ENCODE measurements at places on chromosomes 12 and 14.

DNA sequence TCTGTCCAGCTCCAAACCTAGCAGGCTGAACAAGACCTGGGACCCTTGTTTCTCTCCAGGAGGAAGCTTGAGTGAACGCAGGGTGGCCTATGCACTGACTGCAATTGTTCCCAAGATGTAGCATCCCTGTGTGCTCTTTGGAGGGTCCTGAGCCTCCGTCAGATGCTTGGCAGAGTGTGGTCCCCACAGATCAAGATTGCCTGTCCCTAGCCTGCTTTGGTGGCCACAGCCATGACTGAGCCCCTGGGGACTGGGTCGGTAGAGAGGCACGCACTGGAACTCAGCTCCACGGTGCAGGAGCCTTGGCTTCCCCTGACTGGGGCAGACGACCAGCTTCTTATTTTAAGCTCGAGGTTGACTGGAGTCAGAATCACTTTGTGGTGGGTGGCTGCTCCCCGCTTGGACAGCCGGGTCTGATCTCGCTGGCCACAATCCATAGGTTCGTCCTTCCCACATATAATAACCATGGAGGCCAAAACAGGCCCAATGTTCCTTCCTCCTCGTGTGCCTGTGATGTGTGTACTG, 97.8 kb downstream of the LGMN start:
- no peak for DNase-seq

- DNase-seq, result no peak
These were observed 56.9 kb downstream of the TESC start for GRCh38 chr12:117042171-117042842.

DNA sequence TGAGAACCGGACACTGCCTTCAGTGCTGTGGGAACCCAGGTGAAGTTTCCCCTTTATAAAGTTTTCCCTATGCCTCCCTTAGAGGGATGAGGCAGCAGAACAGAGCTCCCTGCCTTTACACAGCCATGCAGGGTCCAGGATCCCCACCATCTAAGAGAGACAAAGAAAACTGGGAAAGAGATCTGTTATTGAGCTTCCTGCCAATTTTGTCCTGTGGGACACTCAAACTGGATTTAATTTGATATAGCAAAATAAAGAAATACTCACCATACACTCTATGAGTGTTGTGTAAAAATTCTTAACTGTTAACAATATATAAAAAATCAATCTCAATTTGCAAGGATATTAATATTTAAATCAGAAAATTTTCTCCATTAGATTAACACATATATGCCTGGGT, 69.9 kb downstream of the DRAM1 start:
- DNase-seq, result no peak

DNA sequence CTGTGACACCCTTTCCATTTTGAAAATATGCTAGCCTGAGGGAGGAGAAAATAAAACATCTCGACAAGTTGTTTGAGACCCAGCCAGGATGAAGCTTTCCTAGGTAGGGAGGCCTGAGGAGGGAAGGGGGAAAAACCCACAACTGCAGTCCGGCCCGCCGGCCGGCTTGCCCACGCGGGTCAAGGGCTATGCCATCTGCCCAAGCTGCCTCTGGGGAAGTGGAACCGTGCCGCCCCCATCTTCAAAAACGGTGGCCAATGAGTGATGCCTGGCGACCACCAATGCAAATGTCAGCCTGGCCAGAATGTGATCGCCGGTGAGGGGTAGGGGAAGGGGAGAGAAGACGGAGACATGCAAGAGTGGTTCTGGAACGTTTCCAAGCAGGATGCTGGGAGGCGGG, 263.5 kb upstream of the ALG10B start:
- DNase-seq, result no peak

GRCh38 chr14:87076146-87076545, 916.8 kb downstream of the GALC start:
- no peak for DNase-seq

DNA sequence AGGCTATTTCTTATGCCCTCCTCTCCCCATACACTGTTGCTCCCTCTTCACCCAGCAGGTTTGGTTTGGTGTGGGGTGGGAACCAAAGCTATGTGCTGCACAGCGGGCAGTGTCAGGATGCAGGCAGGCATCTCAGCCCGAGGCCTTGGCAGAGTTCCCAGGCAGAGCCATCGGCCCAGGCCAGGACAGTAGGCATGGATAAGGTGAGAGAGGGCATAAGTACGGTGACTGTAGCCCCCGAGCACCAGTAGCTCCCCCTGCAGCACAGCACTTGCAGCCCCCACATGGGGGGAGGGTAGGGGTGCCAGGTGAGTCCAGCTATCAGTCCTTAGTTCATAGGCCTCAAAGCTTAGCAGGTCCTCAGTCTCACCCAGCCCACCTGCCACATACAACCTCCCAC, 7.2 kb downstream of the KLHL33 start:
- DNase-seq, result no peak

GRCh38 chr14:102565959-102566358, 26.5 kb upstream of the RCOR1 start:
- no peak for DNase-seq

DNA sequence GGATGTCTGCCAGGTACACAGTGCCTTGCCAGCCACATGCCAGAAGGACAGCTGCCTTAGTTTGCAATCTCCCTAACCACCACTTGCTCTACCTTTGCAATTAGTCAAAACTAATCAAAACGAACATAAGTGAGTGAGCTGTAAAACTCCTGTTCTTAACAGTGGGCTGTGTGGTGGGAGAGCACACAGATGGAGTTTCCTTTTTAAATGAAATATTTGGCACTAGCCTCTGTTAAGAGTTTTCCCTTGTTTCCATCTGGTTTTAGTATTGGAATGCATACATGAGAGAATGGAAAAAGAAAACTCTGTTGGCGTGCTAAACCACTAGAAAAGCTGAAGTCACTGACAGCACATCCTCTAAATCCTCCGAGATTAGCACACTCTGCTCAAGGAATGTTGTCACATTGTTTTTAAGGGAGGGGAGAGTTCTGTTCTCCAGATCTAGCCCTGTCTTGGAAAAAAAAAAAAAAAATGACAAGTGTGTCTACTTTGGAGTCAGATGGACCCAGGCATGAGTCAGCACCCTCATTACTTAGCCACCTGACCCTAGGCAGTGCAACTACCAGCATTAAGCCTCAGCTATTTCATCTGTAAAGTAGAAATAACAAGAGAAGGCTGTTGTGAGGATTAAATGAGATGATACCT, 83.9 kb downstream of the STXBP6 start:
- DNase-seq, result peak; percentile 48

DNA sequence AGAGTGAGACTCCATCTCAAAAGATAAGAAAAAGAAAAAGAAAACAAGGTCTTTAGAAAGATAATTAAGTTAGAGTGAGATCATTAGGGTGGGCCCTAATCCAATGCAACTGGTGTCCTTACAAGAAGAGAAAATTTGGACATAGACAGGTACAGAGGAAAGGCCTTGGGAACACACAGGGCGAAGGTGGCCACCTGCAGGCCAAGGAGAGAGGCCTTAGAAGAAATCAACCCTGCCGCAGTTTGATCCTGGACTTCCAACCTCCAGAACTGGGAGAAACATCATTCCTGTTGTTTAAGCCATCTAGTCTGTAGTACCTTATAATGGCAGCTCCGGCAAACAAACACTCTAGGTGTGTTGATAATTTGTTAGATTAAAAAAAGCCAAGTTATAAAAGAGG, 491.9 kb downstream of the MED13L start:
- no peak for DNase-seq

DNA sequence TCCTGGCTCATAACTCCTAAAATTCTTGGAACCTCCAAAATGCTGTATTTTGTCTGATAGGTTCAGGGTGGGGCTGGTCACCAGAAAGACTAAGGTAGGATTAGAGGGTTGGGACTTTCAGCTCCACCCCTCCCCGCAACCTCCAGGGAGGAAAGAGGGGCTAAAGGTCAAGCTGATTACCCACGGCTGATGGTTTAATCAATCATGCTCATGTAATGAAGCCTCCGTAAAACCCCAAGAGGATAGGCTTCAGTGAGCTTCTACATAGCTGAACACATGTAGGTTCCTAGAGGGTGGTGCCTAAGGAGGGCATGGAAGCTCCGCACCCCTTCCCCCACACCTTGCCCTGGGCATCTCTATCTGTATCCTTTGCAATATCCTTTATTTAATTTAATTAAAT, 60.0 kb downstream of the DGLUCY start:
- DNase-seq, result no peak

GRCh38 chr14:104432611-104433231, 146.8 kb upstream of the C14orf180 start:
- no peak for DNase-seq

DNA sequence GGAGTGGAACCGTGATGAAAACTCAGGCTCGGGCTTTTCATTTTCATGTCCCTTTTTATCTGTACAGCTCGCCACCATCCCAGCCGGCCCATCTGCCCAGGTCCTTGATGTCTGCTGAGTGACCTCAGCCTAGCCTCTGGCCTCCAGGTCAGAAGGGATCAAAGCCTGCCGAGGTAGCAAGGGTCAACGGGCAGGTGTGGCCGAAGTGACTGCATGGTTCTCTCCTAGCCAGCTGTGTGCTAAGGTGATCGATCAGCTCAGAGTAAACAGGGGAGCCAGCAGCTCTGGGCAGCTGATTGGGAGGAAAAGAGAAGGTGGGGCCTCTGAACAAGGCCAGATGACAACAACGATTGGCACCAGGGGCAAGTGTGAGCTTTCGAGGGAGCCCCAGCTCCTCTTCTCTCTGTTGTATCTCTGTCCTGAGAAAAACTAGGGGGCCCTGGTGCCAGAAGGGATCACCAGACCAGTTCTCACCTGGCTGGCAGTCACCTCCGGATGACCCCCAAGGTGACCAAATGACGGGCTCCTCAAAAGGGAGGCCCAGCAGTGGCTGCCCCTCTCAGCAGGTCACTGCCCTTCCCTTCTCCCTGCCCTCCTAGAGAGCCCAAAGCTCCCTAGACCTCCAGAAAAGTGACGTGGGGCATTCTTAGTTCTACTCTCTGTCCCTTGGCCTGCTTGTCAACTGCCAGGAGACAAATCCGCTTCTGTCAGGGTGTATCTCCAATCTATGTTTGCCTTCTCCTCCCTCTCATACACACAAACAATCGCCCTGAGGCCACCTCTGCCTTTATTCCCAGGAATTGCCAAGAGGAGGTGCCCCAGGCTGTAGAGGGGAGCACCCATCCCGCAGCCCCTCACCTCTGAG, 3.4 kb downstream of the SLC6A12 start:
- no peak for DNase-seq

DNA sequence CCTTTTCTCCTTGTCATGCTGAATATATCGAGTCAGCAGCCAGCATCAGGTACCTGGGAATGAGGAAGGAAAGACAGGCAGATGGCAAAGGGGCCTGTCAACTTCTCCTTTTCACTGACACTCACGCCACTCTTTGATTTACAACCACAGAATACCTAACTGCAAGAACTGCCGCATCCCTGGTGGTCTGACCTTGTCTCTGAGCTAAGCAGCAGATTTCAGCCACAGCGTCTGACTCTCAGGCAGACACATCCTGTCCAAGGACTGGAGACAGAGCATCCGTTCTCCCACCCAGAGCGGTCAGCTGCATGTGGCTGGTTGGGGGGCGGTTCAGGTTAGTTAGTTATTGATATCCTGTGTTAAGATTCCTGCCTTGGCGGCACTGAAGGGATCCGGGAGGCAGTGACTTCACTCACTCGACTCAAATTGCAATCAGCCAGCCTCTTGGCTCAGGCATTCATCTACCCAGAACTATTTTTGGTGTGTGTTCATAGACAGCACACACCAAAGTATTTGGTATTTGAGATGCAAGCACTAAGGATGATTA, 11.2 kb upstream of the MAP1LC3B2 start:
- DNase-seq, result peak; percentile 80

- DNase-seq, result no peak
These were observed 33.1 kb downstream of the ITPK1 start for GRCh38 chr14:93082576-93083001.

- DNase-seq, result no peak
These were observed 50.6 kb downstream of the KIF21A start for GRCh38 chr12:39392154-39392925.

GRCh38 chr12:104707194-104707593, 250.4 kb downstream of the CHST11 start:
- no peak for DNase-seq

DNA sequence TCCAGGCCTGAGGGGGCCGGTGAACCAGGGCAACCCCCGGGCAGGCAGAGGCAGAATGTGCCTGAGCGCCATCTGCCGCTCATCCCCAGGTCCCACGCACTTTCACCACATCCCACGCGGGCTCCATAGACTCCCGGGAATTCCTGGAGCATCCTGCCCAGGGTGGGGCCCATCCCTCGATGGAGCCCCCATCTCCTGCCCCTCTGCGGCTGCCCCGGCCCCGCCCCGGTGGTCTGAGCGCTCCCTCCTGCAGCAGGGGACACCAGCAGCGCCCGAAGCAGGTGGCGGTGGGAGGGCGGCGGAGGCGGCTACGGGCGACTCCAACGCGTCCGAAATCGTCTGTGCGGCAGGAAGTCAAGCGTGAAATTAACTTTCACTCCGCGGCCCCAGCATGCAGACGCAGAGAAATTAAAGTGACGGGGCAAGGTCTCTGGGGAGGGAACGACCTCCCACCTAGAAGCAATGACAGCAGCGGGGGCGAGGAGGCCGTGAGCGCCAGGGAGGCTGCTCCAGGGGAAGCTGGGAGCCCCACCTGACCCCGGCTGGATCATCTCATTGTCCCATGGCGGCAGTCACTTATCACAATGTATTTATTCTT, 122.2 kb downstream of the NCOR2 start:
- no peak for DNase-seq

GRCh38 chr12:112303004-112303403, 79.2 kb downstream of the HECTD4 start:
- no peak for DNase-seq

GRCh38 chr12:52508211-52508610, 12.0 kb downstream of the KRT5 start:
- DNase-seq, result no peak

GRCh38 chr12:92927055-92927435, 2.0 kb downstream of the EEA1 start:
- DNase-seq, result peak; percentile 26

Data from femur (tissue), 1 donor.